ENCODE measurements at places on chromosomes 3 and 15. TPM values are rescaled to one million over a fixed set of nuclear protein-coding genes. Genes with fewer than 3 reads are reported as not detected.

GRCh38 chr15:68749793-68750192, 70.9 kb downstream of the ANP32A start:
- H3K4me1 ChIP-seq: no peaks in the 10 kb centered on the region
- no peaks in the 10 kb centered on the region for H3K27me3 ChIP-seq
- H3K36me3 ChIP-seq: no peaks in the 10 kb centered on the region
- DNase-seq: no peak
- no peak overlapping the region for H3K4me3 ChIP-seq

- no peaks in the 10 kb centered on the region for H3K27me3 ChIP-seq
- H3K4me1 ChIP-seq: peaks cover 23% of the 10 kb centered on the region
- DNase-seq: no peak
- H3K27ac ChIP-seq: no peak overlapping the region
Measured at GRCh38 chr15:84681831-84682230, 23.8 kb upstream of the NMB start.

Gene ATP13A4
- 74.1 TPM for total RNA-seq

- no peak for DNase-seq
- no peaks in the 10 kb centered on the region for H3K27me3 ChIP-seq
- H3K4me1 ChIP-seq: peaks cover 26% of the 10 kb centered on the region
Measured at GRCh38 chr3:132246212-132246611, 71.0 kb upstream of the ACP3 start.

- DNase-seq: no peak
- no peak overlapping the region for H3K4me3 ChIP-seq
- H3K27ac ChIP-seq: no peak overlapping the region
- H3K4me1 ChIP-seq: no peaks in the 10 kb centered on the region
- H3K36me3 ChIP-seq: no peaks in the 10 kb centered on the region
Measured at GRCh38 chr3:158152186-158152585, 42.3 kb downstream of the RSRC1 start.

Gene NLGN1
- total RNA-seq: 4.3 TPM

Gene GOLGA6L10
- total RNA-seq: 2.1 TPM

DNA sequence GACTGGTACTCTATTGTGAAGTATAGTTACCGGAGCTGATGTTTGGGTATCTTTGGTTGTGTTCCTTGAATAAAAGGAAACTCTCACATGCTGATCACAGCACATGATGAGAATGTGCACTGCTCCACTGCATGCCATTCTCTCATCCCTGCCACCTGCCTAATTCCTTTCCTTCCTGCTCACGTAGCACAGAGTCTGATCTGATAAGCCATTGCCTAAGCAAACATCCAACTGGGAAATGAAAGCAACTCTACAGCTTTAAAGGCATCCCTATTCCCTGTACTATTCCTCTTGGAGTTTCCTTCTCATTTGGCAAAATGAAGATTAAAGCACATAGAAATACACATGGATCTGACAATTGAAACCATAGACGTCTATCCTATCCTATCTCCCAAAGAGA, 359.8 kb downstream of the C3orf38 start:
- no peak overlapping the region for H3K27ac ChIP-seq
- no peaks in the 10 kb centered on the region for H3K36me3 ChIP-seq
- no peaks in the 10 kb centered on the region for H3K27me3 ChIP-seq
- DNase-seq: no peak
- H3K4me3 ChIP-seq: no peak overlapping the region
- no peaks in the 10 kb centered on the region for H3K4me1 ChIP-seq

DNA sequence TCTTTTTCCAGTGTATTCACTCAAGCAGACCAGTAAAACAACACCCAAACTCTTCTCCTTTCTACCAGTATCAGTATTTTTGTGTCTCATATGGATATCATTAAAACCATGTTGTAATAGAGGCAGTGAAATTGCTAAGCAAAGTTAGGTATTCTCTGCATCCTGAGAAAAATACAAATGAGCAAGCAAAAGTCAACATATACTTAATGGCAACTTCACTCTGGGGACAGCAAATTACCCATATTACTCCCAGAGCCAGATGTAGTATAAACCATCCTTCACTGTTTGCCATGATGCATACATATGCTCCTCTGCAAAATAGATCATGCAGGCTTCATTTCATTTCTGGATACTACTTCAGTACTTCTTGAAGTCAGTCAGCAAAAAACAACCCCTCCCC, 22.1 kb downstream of the UBA5 start:
- no peaks in the 10 kb centered on the region for H3K4me1 ChIP-seq
- no peaks in the 10 kb centered on the region for H3K36me3 ChIP-seq
- no peak overlapping the region for H3K27ac ChIP-seq
- H3K27me3 ChIP-seq: no peaks in the 10 kb centered on the region

- no peak overlapping the region for H3K27ac ChIP-seq
- DNase-seq: no peak
- no peaks in the 10 kb centered on the region for H3K27me3 ChIP-seq
- H3K36me3 ChIP-seq: no peaks in the 10 kb centered on the region
Measured at GRCh38 chr3:58249358-58250092, 11.9 kb downstream of the ABHD6 start.

GRCh38 chr15:52290800-52291199, 4.8 kb downstream of the MYO5C start:
- DNase-seq: no peak
- peaks cover 22% of the 10 kb centered on the region for H3K4me1 ChIP-seq
- peaks cover 30% of the 10 kb centered on the region for H3K27me3 ChIP-seq
- no peaks in the 10 kb centered on the region for H3K36me3 ChIP-seq
- H3K27ac ChIP-seq: peak overlapping the region; percentile 88
- no peak overlapping the region for H3K4me3 ChIP-seq

Gene LCMT2
- total RNA-seq: 6.9 TPM

DNA sequence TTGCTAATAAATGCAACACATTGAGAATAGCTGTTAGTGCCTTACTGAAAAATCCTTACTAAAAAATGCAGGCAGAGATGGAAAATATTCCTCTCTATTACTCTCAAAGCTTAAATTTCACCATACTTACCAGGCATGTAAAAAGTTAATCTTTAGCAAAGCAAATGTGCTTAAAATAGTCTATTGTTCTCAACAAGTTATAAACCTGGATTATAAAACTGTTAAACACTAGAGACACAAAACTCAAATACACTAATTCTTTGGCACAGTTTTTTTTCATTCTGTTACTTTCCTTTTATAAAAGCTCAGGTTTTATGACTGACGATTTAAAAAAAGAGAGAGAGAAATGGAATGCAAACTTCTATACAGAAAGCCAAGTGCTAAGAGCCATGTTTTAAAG, 119.8 kb downstream of the THRB start:
- DNase-seq: no peak
- H3K4me1 ChIP-seq: no peaks in the 10 kb centered on the region
- H3K27ac ChIP-seq: no peak overlapping the region
- no peaks in the 10 kb centered on the region for H3K27me3 ChIP-seq
- H3K4me3 ChIP-seq: no peak overlapping the region

DNA sequence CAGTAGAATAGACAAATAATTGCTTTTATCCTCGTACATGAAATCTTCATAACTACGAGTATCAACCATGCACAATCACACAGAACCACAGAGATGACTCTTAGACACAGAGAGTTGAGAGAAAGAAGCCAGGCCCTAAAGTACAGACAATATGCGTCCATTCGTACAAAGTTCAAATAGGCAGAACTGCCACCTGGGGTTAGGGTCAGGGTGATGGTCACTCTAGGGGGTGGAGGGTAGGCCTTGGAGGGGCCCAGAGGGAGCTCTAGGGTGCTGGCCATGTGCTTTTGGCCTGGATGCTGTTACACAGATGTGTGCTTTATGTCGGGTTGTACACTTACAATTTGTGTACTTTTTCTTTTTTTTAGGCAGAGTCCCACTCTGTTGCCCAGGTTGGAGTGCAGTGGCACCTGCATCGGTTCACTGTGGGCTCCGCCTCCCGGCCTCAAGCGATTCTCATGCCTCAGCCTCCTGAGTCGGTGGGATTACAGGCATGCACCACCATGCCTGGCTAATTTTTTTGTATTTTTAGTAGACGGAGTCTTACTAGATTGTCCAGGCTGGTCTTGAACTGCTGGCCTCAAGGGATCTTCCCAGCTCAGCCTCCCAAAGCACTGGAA, 65.9 kb upstream of the KLF13 start:
- no peaks in the 10 kb centered on the region for H3K27me3 ChIP-seq
- H3K4me1 ChIP-seq: peaks cover 69% of the 10 kb centered on the region
- H3K36me3 ChIP-seq: no peaks in the 10 kb centered on the region
- H3K4me3 ChIP-seq: no peak overlapping the region
- DNase-seq: peak; percentile 20

Gene TTLL13
- total RNA-seq: not detected

Gene CCDC50
- 65.9 TPM for total RNA-seq

Gene SEMA3F
- 26.0 TPM for total RNA-seq
